ENCODE measurements at places on chromosomes 3 and 15. TPM values are rescaled to one million over a fixed set of nuclear protein-coding genes. Genes with fewer than 3 reads are reported as not detected.
A peak's percentile ranks its signal among the peaks of the same experiment; 100 is the strongest.

DNA sequence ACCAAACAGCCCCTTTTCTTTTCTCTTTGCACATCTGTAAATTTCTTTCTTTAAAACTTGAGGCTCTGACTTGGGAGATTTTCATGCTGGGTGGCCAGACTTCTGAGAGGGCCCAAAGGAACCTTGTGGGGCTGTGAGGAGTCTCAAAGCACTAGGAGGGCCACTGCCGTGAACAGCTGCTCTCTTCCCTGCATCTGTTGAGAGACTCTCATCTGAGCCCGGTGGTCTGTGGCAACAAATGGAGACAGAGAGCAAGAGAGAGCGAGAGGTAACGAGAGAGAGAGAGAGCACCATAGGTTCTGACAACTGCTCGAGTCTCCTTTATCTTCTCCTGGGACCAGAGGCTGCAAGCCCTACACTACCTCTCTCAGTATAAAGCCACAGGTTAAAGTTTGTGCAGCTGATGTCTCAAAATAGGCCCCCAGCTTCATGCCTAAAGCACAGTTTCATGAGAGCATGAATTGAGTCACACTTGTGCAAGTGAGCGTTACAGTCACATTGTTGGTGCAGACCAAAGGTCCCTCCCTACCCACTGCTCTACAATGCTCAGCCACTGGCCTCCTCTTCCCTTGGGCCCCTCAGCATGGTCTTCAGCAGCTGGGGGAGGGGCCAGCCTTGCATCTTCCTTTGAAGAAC is 60.7 kb downstream of the ZNF621 start:
- DNase-seq = no peak
- no peak overlapping the region for H3K27ac ChIP-seq
- H3K4me1 ChIP-seq = no peaks in the 10 kb centered on the region
- no peaks in the 10 kb centered on the region for H3K36me3 ChIP-seq

GRCh38 chr3:64215559-64215958 is 9.7 kb downstream of the PRICKLE2 start:
- no peaks in the 10 kb centered on the region for H3K27me3 ChIP-seq
- no peaks in the 10 kb centered on the region for H3K36me3 ChIP-seq
- peaks cover 27% of the 10 kb centered on the region for H3K4me1 ChIP-seq
- no peak overlapping the region for H3K4me3 ChIP-seq
- peak overlapping the region; percentile 68 for H3K27ac ChIP-seq

GRCh38 chr3:125168711-125169393 is 43.7 kb downstream of the SLC12A8 start:
- H3K27me3 ChIP-seq = no peaks in the 10 kb centered on the region
- no peak for DNase-seq
- H3K27ac ChIP-seq = no peak overlapping the region
- no peak overlapping the region for H3K4me3 ChIP-seq
- no peaks in the 10 kb centered on the region for H3K36me3 ChIP-seq
- peaks cover 3% of the 10 kb centered on the region for H3K4me1 ChIP-seq

DNA sequence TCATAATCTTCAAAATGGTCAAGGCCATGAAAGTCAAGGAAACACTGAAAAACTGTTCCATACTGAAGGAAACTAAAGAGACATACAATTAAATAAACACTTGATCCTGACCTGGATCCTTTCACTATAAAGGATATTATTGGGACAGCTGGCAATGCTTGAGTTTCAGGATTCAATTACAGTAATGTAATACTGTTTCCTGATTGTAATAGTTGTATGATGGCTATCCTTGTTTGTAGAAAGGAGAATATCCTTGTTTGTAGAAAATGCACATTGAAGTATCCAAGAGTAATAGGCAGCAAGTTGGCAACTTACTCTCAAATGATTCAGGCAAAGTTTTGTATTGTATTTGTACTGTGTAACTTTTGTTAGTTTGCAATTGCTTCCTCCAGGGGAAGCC is 4.6 kb downstream of the CIDEC start:
- H3K36me3 ChIP-seq = no peaks in the 10 kb centered on the region
- H3K27ac ChIP-seq = no peak overlapping the region
- H3K27me3 ChIP-seq = no peaks in the 10 kb centered on the region
- H3K4me1 ChIP-seq = no peaks in the 10 kb centered on the region

DNA sequence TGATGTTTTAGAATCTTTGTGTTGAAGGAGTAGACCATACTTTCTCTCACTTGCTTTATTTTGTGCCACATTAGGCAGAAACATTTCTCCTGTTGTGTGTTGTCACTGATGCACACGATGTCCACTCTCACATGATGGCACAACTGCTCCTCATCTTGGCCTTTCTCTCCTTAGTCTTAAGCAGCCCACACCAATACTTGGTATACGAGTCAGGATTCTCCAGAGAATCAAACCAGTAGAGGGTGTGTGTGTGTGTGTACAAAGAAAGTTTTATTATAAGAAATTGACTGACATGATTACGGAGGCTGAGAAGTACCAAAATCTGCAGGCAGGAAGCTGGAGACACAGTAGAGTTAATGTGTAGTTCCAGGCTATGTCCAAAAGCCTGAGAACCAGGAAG is 187.1 kb downstream of the ALCAM start:
- no peak for DNase-seq
- H3K27me3 ChIP-seq = no peaks in the 10 kb centered on the region
- no peak overlapping the region for H3K27ac ChIP-seq
- H3K4me3 ChIP-seq = no peak overlapping the region

Gene GLDN
- total RNA-seq = 3.7 TPM

Gene LYZL4
- total RNA-seq = not detected

Gene PTPRG
- 36.9 TPM for total RNA-seq

Measured in transverse colon (tissue), 4 donors.